ENCODE measurements at places on chromosomes 1 and 21.

GRCh38 chr1:7727809-7728471 is 43.2 kb upstream of the VAMP3 start:
- DNase-seq, result no peak

DNA sequence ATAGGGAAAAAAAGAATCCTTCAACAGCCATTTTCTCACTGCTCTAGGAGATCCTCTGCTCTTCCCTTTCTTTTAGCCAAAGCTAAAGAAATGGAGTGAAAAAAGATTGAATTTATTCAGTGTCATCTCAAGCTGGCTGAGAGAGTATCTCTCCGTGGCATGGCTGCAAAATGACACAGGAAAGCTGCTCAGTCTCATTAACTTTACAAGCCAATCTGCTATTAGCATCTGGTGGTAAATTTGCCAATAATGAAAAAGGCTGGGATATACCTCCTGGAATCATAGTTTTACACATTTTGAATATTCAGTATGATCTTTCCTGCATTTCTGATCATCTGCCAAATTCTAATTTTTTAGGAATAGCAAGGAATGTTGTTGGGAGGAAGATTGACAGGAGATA is 176.8 kb upstream of the CHRM3 start:
- DNase-seq, result no peak

DNA sequence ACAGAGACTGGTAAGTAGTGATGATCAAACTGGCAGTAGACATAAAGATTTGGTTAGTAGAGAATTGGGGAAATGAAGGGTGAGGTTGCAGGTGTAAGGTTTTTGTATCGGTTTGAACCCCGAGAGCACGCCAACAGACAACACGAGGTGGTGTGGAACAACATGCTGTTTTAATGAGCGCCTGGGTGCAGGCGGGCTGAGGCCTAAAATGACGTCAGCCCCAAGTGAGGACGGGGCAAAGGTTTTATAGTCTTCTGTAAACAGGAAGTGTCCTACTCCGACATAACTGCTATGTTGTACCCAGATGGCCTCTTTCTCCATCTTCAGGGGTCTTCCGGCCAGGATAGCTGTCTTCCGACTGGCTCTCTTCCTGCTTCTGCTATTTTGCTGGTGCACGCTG is 178.8 kb downstream of the HHIPL2 start:
- DNase-seq, result no peak

GRCh38 chr1:211420389-211420788 is 71.6 kb downstream of the RD3 start:
- no peak for DNase-seq

- DNase-seq, result no peak
Observed at GRCh38 chr1:213680677-213681325, 307.0 kb upstream of the PROX1 start.

DNA sequence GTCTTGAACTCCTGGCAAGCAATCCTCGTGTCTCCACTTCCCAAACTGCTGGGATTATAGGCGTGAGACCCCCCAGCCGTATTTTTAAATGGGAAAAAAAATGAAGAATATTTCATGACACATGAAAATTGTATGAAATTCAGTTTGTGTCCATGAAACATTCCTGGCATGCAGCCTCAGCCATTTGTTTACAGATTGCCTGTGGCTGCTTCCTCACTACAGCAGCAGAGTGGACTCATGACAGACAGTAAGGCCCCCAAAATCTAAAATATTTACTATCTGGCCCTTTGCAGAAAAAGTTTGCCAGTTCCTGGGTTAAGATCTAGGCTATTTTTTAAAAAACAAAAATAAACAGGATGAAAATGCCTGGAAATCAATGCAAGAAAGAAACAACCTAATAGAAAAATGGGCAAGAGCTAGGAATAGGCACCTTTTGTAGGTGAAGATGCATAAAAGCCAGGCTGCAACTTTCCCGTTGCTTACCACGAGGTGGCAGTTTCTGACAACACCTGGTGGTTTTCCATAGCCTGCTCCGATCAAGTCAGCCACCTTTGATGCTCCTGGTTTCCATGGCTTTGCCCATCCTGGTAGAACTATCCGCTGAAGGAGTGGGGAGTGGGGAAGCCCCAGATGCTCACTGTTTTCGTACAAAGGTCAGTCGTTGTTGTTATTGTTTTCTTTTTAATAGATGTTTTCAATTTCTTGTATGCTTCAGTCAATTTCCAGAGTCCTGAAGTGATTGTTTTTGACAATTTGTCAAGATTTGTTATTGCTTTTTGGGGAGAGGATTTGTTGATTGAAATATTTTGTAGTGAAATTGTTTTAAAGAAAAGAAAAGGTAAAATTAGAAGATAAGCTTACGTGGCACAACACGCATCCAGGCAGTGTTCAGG is 24.3 kb downstream of the UBE2Q1 start:
- peak; percentile 24 for DNase-seq

DNA sequence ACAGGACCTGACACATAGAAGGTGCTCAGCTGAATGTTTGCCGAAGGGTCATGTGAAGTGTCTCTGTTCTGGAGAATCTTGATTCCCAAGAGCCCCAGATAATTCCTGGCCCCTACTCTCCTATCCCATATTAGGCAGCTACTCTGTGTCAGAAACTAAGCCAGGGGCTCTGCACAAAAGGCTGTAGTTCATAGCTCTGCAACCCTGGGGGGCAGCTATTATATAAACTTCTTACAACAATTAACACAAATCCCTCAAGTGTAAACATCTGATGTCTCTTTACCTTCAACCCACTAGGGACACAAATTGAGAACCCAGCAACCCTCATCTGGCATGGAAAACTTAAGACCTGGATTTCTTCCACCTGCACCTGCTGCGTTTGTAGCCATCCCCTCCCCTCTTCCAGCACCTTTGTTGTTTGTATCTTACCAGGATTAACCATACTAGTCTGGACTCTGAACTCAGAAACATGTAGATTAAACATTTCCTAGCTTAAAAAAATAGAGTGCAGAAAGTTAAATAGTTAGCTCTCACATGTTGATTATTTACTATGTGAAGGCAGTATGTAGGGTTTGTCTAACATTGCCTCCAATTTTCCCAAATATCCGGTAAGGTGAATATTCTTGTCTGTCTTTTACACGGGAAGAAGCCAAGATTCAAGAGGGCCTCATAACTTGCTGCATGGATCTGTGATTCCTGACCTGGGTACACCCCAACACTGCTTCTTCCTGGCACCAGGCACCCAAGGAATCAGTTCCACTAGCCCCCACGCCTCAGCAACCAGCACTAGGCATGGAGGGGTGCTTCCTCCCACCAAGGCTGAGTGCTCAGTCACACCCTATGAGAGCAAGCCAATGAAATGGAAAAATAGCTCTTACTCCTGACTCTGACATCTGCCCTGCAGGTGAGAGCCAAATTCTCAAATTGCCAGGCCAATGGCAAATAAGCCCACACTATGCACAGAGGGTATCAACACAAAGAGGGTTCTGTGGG is 220.7 kb upstream of the HOOK1 start:
- DNase-seq, result no peak

DNA sequence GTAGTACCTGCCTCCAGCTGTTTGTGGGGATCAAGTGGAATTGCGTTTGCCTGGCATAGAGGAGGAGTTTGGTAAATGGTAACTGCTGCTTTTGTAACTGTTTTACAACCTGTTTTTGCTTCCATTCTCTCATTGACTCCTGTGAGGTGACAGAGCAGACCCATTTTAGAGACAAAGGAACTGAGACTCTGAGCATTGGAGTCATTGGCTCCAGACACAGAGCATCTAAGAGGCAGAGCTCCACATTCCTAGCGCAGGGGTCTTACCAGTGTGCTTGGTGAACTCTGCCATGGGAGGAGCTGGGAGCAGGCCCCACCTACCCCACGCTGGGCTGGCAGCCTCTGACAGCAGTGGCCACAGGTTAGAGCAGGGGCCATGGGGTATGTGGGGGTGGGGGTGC is 2.4 kb downstream of the LDLRAP1 start:
- DNase-seq, result no peak

GRCh38 chr1:225460021-225460736 is 32.3 kb upstream of the LBR start:
- DNase-seq, result no peak
